ENCODE measurements at places on chromosomes 2 and 18.

DNA sequence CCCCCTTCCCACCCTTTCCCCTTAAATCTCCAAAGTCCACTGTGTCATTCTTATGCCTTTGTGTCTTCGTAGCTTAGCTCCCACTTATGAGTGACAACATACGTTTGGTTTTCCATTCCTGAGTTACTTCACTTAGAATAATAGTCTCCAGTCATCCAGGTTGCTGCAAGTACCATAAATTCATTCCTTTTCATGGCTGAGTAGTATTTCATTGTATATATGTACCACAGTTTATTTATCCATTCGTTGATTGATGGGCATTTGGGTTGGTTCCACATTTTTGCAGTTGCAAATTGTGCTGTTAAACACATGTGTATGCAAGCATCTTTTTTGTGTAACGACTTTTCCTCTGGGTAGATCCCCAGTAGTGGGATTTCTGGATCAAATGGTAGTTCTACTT lies 14.5 kb upstream of the ZNF638 start:
- DNase-seq: no peak

DNA sequence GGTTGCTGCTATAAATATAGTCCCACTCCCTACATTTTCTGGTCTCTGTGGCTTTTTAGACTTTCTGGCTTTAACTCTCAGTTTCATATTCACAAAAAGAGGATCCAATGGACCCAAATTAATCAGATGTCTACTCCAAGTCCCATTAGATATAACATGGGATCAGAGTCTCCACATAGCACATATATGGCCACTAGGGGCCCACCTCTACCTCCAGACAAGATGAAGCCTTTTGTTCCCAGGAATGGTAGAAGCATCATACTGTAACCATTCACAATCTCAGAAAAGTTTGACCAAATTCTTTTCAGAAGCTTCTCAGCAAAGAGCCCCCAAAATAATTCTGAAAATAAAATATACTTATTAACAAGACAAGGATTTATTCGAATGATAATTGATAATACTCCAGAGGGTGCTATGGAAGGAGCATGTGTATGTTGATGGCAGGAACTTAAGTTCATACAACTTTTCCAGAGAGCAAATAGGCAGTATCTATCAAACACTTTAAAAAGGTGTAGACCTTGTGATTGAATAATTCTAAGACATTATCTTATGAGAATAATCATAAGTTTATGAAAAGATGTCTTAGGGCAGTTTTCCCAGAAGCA lies 382.3 kb upstream of the CRIM1 start:
- no peak for DNase-seq

DNA sequence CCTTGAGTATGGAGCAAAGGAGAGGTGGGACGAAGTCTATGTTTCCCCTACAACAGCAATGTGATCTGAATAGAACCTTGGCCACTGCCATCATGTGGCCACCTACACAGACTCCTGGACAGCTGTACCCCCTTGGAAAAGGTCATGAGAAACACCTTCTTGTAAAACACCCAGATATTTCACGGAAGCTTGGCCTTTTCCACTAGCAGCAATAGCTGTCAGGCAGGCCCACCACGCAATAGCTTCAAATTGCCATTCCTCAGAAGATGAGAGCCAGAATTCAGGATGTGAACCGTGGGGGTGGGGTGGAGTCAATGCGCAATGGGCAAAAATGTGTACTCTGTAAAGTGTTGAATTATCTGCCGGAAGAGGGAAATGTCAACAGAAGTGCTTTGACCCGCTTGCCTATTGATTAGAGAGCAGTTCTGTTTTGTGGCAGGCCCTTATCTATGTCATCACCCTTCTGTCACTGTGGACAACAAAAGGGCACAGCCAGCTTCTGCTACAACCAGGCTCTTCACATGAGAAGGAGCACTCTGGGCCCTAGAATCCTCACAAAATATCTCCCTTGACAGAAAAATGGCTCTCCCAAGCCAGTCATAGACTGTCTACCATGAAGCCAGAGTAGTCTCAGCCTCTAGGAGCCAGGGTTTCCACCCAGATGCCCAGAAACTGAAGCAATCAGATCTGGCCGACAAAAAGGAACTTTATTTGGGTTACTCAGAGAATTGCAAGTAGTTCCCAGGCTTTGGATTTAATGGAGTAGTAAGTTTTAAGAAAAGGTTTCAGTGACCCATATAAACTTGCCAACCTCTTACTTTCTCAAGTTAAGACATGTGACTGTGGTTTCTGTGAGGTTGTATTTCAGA lies 9.5 kb downstream of the INPP1 start:
- DNase-seq: peak; percentile 65

GRCh38 chr2:119544075-119544938 lies at the start of gene CFAP221:
Gene CFAP221 (plus strand): TSS chr2:119544449. CDS start chr2:119546132, 1,683 bp downstream.
- peak; percentile 74 for DNase-seq

- peak; percentile 86 for DNase-seq
Observed at GRCh38 chr2:130824492-130825061, 12.1 kb upstream of the ARHGEF4 start.

GRCh38 chr18:45562567-45563479 lies 52.5 kb upstream of the SLC14A2 start:
- no peak for DNase-seq

DNA sequence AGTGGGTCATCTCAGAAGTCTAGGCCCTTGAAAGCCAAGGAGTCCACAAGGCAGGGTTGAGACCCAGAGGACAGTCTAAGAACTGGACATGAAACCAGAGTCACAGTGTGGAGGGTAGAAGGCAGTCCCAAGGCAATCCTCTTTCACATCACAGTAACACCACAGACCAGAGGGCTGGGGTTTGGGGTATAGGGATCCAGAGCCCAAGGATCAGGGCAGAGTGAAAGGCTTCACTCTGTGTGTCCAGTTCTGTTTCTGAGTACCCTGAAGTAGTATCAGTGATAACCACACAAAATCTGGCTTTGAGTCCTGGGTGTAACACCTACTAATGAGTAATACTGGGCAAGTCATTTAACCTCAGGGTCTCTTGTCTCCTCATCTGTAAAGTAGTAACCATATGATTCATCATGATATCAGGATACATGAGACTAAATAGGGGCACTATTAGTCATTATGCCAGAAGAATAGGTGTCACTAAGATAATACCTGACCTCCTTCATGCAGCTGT lies 91.0 kb downstream of the ICA1L start:
- no peak for DNase-seq

- DNase-seq: no peak
Observed at GRCh38 chr18:46750626-46751025, 6.2 kb downstream of the ST8SIA5 start.

- no peak for DNase-seq
Observed at GRCh38 chr2:76330865-76331264, 620.1 kb upstream of the GCFC2 start.

DNA sequence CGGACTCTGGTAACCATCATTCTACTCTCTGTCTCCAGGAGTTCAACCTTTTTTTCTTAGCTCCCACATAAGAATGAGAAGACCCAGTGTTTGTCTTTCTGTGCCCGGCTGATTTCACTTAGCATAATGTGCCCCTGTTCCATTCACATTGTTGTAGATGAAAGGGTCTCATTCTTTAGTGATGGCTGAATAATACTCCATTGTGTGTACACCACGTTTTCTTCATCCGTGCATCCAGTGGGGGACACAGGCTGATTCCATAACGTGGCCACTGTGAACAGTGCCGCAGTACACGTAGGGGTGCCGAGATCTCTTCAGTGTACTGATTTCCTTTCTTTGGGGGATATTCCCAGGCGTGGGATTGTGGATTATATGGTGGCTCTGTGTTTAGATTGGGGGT lies 72.3 kb upstream of the NFATC1 start:
- no peak for DNase-seq

- no peak for DNase-seq
Observed at GRCh38 chr2:221423210-221423804, 148.8 kb downstream of the EPHA4 start.

- DNase-seq: no peak
Observed at GRCh38 chr2:64770781-64771334, 117.1 kb upstream of the SERTAD2 start.

- peak; percentile 46 for DNase-seq
Observed at GRCh38 chr18:24502667-24503523, 42.5 kb downstream of the HRH4 start.

- DNase-seq: no peak
Observed at GRCh38 chr18:78920456-78921138, 59.0 kb upstream of the SALL3 start.

GRCh38 chr2:71635798-71636197 lies 182.4 kb downstream of the DYSF start:
- no peak for DNase-seq

DNA sequence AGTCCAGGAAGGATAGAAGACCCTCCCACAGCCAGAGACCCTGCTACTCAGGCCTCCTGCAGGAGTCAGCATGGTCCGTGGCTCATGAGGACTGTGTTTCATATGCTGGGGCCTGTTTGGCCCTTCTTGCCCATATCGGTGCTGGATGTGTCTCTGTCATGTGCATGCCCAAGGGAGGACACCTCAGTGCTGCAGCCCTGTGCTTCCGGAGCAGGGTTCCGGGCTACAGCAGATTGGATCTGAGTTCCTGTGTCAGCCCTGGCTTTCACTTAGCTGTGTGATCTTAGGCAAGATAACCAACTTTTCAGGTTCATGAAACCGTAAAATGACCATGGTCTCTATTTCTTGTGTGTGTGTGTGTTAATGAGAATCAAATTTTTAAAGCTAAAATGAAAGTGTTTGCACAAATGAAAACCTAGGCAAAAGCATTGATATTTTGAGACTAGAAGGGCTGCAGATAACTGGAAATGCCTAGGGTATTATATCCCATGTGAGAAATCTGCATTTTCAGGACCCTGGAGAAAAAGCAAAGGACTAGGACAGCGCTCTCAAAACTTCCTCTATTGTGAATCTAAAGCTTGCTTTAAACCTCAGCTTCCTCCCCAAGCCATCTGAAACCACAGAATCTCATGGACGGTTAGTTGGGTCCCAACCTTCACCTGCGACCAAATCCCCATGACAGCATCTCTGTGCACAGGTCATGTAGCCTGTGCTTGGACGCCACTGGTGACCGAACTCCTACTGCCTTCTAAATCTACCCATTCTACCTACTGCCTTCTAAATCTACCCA lies 58.8 kb upstream of the CAPN13 start:
- no peak for DNase-seq

- DNase-seq: no peak
Observed at GRCh38 chr18:74377776-74378175, 62.1 kb downstream of the C18orf63 start.

- no peak for DNase-seq
Observed at GRCh38 chr2:16334886-16335603, 330.6 kb downstream of the CYRIA start.

DNA sequence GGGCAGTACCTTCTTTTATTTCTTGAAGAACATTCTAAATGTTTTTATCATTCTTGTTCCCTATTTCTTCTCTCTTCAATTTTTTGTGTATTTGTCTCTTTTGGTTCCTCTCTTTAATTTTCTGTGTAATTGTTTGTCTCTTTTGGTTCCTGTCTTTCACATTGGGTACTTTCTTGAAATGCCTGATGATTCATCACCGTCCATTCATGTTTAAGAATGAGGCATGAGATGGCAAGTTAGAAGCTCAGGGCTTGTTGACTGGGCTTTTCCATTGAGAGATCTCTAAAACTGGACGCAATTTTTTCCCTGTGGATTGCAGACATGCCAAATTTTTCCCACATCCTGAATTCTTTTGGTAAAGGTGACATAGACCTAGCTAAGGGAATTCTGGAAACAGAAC lies 33.7 kb upstream of the IL1R2 start:
- no peak for DNase-seq

DNA sequence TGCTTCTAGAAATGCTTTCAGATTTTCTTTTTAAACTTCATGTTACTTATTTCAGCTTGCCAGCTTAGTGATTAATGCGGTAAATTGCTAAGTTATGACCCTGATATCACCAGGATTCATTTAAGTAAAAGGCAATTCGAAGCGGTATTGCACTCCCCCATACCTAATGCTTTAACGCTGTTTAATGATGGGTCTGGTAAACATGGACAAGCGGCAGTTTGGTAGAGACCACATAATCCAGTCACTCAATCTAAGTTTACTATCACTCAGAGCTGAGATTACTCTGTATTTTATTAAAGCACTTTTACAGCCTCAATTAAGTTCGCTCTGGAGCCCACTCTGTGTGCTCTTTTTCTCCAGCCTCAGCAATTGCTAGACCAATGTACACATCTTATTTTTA lies 118.2 kb upstream of the SCN7A start:
- no peak for DNase-seq

DNA sequence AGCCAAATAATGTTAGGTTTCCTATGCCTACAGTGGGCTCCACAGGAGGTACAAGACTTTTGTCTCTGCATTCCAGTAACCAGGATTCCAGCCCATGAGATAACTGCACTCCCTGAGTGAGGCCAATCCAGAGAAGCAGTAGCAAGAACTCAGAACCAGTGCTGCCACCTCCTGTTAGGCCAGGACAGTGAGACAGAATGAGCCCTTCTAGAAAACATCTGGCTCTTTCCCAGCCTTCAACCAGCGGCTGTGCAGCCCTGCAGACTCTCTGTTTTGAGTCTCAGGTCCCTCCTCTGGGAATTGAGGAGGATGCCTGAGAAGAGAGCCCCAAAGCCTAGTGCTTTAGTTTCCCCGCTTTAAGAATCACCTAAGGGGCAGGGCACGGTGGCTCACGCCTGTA lies 44.2 kb downstream of the ARID5A start:
- DNase-seq: no peak

DNA sequence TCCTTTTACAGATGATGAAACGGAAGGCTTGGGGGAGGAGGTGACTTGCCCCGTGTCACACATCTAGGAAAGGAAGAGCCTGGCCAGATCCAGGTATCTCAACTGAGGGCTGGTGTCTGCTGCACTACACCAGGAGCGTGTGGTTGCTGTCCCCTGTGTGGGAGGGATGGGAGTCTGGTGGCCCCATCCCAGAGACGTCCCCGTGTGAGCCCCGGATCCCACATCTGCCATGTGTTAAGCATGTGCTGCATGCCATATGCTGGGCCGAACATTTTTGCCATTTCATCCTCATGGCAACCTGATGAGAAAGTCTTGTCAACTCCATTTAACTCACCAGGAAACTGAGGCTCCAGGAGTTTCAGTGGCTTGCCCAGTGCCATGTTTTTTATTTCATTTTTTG lies 4.2 kb downstream of the GAREM2 start:
- no peak for DNase-seq

DNA sequence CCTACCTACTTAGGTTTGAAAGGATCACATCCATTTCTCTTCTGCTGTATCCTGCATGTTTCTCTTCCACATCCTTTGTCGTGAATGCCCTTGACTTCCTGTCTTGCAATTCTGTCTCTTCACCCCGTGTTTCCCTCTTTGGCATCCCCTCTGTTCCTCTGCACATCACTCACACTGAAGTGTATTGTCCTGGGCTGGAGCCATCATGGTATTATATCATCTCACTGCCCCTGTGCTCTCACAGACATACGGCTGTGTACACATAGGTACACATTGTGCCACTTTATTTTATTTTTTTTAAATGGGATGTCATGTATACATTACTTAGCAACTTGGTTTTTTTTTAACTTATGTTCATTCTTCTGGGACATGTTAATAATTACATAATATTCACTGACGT lies 291.6 kb downstream of the ALPK2 start:
- DNase-seq: no peak

GRCh38 chr2:98155291-98155690 lies 68.3 kb downstream of the VWA3B start:
- no peak for DNase-seq
